ENCODE measurements at places on chromosomes 6 and 20.

GRCh38 chr6:149895833-149896271, 2.1 kb downstream of the RAET1E start:
- DNase-seq, result peak; percentile 8

DNA sequence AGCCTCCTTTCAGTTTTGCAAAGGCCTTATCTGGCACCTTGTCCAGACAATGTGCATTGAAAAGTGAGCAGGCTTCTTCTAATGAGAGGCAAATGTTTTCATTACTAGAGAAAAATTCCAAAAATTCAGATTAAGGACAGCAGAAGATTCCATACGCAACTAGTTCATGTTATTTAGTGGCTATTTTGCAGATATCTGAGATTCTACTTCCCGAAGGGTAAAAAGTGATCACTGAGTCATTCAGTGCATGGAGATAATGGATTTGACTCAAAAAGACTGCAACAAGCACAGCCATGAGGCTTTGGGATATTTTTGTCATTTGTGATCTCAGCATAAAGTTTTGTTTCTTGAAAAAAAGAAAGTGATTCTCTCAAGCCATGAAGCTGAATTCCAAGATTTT, 29.9 kb downstream of the METTL24 start:
- DNase-seq, result no peak

DNA sequence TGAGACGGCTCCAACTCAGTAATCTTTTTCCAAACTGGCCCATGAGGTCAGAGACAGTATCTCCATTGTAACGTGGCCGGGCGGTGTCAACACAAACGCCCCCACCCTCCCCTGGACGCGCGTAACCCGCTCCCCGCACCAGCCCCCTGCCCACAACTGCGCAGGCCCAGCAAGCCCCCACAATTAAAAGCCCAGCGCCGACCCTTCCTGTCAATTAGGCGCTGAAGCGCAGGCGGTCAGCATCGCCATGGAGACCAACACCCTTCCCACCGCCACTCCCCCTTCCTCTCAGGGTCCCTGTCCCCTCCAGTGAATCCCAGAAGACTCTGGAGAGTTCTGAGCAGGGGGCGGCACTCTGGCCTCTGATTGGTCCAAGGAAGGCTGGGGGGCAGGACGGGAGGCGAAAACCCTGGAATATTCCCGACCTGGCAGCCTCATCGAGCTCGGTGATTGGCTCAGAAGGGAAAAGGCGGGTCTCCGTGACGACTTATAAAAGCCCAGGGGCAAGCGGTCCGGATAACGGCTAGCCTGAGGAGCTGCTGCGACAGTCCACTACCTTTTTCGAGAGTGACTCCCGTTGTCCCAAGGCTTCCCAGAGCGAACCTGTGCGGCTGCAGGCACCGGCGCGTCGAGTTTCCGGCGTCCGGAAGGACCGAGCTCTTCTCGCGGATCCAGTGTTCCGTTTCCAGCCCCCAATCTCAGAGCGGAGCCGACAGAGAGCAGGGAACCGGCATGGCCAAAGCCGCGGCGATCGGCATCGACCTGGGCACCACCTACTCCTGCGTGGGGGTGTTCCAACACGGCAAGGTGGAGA, at the start of the genes HSPA1A and HSPA1L:
TSS of gene HSPA1A (plus strand) at position 519 of the 814 bp plus-strand sequence. CDS start at position 733, 214 bp downstream.
TSS of gene HSPA1L (minus strand) at position 259 of the 814 bp plus-strand sequence. CDS start 3,311 bp downstream, outside the sequence.
- DNase-seq, result peak; percentile 53

DNA sequence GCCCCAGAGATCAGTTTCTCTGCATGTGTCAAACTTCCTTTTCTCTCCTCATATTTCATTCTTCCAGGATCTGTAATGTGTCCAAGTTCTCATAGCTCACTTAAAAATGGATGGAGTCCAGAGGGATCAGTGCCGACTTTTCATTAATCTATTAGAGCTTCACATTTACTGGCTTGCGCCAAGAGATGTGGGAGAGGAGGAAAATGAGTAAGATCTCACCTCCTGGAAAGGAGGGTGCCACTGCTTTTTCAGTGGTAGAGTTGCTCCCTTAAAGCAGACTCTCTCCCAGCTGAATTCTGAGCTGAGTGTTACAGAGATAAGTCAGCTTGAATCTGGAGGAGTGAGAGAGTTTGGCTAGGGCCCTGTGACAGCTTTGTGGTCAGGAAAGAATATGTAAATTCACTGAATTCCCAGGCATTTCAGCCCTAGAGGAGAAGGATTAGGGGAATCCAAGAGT, 175.9 kb downstream of the SOX4 start:
- no peak for DNase-seq

GRCh38 chr6:11386323-11386722, 151.2 kb upstream of the TMEM170B start:
- no peak for DNase-seq

- no peak for DNase-seq
Observed at GRCh38 chr6:112468359-112468758, 121.2 kb downstream of the RFPL4B start.

Measured in stimulated activated CD4-positive, alpha-beta T cell treated with anti-CD3 and anti-CD28 coated beads, Interleukin-4, amount 100 ng/mL, for 1 hour (primary cell).